ENCODE measurements at places on chromosomes 2 and 18.

DNA sequence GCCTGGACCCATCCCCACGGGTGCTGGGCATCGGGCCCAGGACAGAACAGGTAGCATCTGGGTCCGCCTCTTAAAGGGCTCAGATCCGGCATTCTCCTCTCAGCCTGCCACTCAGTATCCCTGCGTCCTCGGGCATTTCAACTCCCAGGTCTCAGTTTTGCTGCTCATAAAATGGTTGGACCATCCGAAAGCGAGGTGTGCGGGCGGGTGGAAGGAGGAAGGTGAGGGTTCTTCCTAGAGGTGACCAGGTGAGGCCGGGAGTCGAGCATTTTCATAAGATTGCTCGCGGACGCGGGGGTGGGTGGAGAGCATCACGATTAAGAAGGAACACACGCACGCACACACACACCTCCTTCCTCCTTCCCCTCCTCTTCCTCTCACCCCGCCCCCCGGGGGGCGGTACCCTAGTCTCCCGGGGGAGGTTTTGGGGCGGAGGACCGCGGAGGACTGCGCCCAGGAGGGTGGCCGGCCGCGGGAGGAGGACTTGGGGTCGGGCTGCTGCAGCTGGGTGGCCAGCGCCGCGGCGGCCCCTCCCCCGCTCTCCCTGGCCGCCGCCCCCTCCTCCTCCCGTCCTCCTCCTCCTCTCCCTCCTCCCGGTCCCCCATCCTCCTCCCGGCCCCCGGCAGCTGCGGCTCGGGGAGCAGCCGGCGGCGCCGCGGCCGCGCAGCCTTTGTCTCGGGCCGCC lies 97.9 kb upstream of the GPR45 start:
- no peak for DNase-seq

DNA sequence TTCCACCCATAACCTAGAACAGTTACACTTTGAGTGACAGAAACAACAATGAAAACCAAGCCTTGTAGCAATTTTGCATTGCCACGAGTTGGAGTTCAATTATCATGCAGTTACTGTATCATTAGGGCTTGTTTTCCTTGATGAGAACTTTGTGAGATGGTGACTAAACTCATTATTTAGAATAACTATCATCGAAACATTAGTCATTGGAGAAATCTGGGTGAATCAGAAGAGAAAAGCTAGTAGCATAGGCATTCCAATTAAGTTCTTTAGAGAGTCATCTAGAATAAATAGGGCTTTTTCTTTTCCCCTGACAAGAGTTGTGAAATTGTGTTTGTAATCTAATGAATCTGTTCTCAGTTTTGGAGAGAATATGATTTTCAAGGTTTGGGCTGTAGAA lies 122.8 kb upstream of the DOCK10 start:
- DNase-seq, result no peak

- DNase-seq, result no peak
Measured at GRCh38 chr2:238296638-238297457, 8.4 kb upstream of the PER2 start.

DNA sequence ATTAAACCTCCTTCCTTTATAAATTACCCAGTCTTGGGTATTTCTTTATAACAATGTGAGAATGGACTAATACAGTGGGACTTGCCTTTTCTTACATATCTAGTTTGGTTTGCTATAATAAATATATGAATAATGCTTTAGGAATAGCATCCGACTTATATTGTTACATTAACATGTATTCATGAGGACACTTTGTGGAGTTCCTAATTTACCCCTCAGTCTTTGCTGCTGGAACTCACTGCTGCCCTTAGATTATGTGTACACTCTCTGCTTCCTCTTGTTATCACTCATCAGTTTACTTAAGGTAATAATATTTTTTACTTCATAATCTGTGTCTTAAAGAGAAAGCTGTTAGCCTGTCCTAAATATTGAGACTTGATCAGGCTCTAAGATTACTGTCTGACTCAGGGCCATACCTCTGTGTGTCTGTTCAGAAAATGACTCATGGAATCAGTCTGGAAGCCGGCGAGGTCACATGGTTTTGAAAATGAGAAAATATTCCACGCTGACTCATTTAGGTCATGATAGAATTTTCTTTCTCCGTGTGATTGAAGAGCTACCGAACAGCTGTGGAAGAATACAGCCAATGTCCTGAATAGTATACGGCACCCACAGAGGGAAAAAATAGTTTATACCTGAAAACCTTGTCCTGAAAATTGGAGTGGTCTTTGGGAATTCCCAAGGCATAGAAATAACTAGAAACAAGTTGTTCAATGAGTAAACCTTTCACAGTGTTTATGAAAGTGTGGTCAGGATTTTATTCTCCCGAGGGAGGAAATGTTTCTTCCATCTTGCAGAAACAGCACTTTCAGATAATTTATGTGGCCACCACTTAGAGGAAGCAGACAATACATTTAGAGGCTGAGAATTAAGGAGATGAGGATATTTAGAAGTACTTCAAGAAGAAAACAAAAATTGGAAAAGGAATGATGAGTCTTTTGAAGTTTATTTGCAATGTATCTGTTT lies 156.4 kb downstream of the DSEL start:
- DNase-seq, result no peak

DNA sequence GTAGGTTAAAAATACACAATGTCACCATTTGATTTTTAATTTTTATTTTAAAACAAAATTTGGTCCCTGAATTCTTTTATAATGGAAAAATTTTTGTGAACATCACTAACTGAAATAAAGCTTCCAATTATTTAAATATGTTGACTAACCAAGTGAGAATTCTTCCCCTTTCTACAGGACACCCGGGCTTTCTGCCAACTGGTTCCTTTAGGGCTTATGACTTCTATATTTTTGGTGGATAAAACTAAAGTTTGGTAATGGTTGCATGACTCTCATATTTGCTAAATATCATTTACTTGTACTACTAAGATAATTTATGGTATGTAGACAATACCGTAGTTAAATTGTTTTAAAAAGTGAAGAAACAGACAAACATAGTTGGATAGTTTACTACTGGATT lies 291.0 kb upstream of the DOK6 start:
- DNase-seq, result no peak

Measured in stimulated activated CD4-positive, alpha-beta T cell treated with anti-CD3 and anti-CD28 coated beads, Interleukin-1b, Interleukin-23, amount 100 ng/mL, for 1 hour (primary cell).